ENCODE measurements at places on chromosomes 3 and 15. TPM values are rescaled to one million over a fixed set of nuclear protein-coding genes. Genes with fewer than 3 reads are reported as not detected.

TM4SF18 gene
- 8.0 TPM for total RNA-seq

CD96 gene
- not detected for total RNA-seq

IQCF5 gene
- total RNA-seq: not detected

SAXO2 gene
- under 0.01 TPM for total RNA-seq

LRRC31 gene
- total RNA-seq: 0.24 TPM

IL5RA gene
- total RNA-seq: not detected

SLC22A13 gene
- total RNA-seq: 0.24 TPM
